Smooth muscle cell of the umbilical artery (primary cell): ENCODE measurements at places on chromosomes 16 and 17. TPM values are rescaled to one million over a fixed set of nuclear protein-coding genes. Genes with fewer than 3 reads are reported as not detected.

The CCDC144A gene
- total RNA-seq = 8.1 and 9.2 TPM in 2 replicates

The KRT23 gene
- total RNA-seq = 0.28 TPM in 1 of 2 replicates, not detected in the other

The CDC27 gene
- total RNA-seq = 92.3 and 137 TPM in 2 replicates

The SCNN1B gene
- total RNA-seq = not detected in 2 replicates

The VASN gene
- 97.5 and 122 TPM in 2 replicates for total RNA-seq

The NPB gene
- total RNA-seq = 0.51 and 1.5 TPM in 2 replicates

The KRTAP9-2 gene
- total RNA-seq = not detected in 2 replicates

The EVI2A gene
- 0.09 and 0.59 TPM in 2 replicates for total RNA-seq

The TRAPPC2L gene
- 26.4 and 39.5 TPM in 2 replicates for total RNA-seq

The C17orf107 gene
- total RNA-seq = 6.8 and 7.8 TPM in 2 replicates

The TMED6 gene
- total RNA-seq = 0.30 TPM in 1 of 2 replicates, not detected in the other

The SLC12A3 gene
- total RNA-seq = 0.30 TPM in 1 of 2 replicates, not detected in the other

The ATP2A1 gene
- under 0.01 and 1.0 TPM in 2 replicates for total RNA-seq

The MYLK3 gene
- total RNA-seq = under 0.01 and 0.32 TPM in 2 replicates

The NBR1 gene
- 88.8 and 113 TPM in 2 replicates for total RNA-seq

The C17orf78 gene
- total RNA-seq = not detected in 2 replicates

The NDUFB10 gene
- total RNA-seq = 91.1 and 110 TPM in 2 replicates

The COPZ2 gene
- total RNA-seq = 33.1 and 95.3 TPM in 2 replicates

The NOS2 gene
- total RNA-seq = not detected in 2 replicates

The PRAC2 gene
- not detected in 2 replicates for total RNA-seq

The KRTAP3-2 gene
- not detected in 2 replicates for total RNA-seq
